ENCODE measurements at places on chromosomes 5 and 9.

- no peak for DNase-seq
Measured at GRCh38 chr5:111311666-111312065, 87.5 kb downstream of the CAMK4 start.

DNA sequence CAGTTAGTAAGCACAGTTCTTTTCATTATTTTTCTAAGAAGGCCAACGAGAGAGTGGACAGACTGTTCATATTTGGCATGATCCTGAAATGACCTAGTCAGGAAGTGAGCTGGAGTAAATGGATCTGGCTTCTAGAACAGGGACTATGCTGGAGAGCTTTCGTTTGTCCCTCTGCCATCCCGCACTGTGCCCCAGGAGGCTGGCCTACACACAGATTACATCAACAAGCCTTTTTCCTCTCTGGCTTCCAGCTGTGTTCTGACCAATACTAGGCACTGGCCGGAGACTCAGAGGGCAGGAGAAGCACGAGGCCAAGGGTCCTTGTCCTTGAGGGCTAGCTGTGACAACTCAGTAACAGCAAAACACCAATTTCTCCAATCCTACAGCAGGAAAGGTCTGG is 127.8 kb downstream of the MED27 start:
- DNase-seq, result no peak

GRCh38 chr5:61837788-61838187 is 468.2 kb upstream of the KIF2A start:
- no peak for DNase-seq

- no peak for DNase-seq
Measured at GRCh38 chr5:12851761-12852160, 947.5 kb upstream of the CTNND2 start.

GRCh38 chr5:107199756-107200155 is 471.0 kb downstream of the EFNA5 start:
- DNase-seq, result no peak

GRCh38 chr9:89676281-89676680 is 71.5 kb downstream of the GADD45G start:
- DNase-seq, result peak; percentile 80

DNA sequence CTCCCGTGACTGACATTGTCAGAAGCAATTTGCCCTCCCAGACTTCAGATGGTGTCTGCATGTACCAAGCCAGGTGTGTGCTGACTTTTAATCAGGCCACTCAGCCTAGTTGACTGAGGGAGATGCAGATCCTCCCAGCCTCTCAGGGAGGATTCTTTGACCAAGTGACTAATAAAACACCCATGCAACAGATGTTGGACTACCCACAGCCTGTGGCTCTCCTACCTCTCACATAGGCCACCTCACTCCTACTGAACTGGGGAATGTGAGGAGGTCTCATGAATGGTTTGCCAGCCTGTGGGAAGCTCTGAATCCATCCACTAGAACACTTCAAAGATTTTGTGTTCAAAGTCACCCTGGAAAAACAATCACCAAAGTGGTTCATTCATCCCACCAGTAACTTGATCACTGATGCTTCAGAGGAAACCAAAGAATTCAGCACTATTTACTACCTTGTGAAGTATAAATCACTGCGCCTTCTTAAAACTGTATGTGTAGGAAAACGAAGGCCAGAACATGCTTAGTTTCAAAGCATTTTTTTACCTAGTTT is 80.1 kb downstream of the ESM1 start:
- DNase-seq, result no peak

DNA sequence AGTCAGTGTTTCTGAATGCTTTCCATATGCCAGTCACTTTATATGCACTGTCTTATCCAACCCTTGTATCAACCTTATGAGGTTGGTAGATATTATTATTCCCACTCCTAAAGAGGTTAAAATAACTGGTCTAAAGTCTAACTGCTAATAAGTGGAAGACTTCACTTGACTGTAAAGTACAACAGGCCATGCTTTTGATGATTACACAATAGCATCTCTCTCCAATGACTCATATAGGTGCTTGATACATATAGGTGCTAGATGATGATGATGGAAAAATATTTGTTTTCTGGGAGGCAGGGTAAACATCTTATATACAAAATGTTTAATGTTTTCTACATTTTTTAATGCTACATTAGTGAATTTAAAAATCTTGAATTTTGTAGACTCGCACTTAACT is 75.9 kb upstream of the NR3C1 start:
- no peak for DNase-seq

DNA sequence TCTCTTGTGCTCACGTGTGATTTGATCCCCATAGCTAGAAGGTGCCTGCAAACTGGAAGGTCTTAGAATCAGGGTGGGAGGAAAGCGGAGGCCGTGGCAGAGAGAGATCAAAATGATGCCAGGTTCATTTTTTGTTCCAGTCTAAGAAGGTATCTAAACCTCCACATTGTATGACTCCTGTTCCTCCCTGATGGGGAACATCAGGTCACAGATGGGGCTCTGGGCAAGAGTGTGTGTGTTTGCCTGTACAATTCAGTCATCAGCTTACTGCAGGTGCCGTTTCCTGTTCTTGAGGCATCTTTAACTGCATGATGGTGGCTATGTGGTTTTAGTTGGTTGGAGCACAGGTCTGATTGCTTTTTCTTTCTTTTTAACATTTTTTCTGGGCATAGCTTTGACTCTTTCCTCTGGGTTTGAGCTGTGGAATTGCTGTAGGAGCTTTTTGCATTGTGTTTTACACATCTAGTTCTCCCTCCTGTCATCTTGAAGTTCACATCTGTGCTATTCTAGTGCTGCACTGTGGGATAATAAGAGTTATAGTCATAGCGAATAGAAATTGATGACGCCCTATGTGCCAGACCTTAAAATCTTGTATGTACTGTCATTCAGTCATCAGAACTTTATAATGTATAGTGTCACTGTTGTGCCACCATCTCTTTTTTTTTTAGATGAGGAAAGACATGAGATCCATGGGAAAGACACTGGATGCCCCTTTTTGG is 30.8 kb downstream of the ARHGAP26 start:
- no peak for DNase-seq

DNA sequence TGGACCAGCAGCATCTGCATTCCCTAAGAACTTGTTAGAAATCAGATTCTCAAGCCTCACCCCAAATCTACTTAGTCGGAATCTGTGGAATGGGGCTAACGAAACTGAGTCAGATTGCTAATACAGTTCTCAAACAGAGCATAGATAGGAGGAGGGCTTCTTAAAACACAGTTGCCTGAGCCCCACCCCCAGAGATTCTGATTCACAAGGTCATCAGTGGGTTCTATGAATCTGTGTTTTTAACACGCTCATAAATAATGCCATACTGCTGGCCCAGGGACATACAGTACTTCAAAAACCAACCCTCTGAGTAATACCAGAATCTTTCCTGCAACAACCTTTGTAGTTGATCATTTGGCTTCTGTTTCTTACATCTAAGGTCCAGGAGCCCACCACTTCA is 32.9 kb upstream of the GARNL3 start:
- DNase-seq, result no peak

DNA sequence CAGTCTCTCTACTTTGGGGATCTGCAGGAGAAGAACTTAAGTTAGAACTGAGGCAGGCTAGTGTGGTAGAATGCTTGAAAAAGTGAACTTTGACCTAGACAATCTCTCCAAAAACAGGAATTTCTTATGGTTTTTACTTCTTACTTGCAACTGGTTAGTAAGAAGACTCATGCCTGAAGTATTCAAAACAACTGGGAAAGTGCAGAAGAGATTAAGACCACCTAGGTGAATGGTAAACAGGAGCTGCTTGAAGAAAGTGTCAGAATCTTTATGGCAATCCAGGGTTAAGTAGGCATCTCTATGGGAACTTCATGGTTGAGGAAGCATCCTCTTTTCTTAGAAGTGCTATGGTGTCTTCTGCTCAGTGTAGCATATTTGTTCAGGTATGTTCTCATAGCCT is 428.6 kb upstream of the TLE4 start:
- DNase-seq, result no peak

DNA sequence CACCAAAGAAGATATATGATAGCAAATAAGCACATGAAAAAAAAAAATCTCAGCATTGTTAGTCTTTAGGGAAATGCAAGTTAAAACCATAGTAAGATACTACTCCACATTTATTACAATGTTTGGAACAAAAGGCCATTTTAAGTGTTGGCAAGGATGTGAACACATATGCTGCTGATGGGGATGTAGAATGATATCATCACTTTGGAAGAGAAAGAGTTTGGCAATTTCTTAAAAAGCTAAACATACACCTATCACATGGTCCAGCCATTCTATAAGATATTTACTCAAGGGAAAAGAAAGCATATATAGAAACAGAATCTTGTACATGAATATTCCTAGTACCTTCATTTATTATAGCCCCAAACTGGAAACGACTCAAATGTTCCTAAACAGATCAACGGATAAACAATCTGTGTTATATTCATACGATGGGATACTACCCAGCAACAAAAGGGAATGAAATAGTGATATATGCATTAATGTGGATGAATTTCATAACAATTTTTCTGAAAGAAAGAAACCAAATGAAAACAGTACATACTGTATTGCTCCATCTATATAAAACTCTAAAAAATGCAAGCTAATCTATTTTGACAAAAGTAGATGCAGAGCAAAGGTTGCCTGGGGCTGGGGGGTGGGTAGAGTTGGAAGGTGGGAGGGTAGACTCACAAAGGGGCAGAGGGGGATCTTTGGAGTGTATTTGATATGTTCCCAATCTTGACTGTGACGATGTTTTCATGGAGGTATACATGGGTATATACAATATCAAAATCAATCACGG is 45.7 kb upstream of the SMAD5 start:
- no peak for DNase-seq

DNA sequence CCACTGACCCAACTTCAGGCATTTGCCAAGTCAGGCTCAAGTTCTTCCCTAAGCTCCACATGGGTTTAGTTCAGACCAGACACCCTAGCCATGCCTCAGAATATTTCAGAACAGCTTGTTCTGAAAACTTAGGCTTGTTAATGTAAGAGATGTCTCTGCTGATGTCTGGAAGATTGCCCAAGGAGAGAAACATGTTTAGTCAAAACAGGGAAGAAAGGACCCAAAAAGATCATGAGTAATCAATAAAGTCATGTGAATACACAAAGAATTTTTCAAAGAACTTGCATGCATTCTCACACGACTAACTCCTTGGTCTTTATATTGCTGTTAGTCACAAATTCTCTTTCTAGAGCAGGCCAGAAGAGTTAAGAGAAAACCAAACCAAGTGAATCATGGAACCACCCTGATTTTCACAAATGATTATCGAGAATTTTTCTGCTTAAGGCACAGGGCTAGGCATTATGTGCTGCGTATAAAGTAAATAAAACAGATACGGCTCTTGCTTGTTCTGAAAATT is 158.1 kb upstream of the HMHB1 start:
- DNase-seq, result no peak

DNA sequence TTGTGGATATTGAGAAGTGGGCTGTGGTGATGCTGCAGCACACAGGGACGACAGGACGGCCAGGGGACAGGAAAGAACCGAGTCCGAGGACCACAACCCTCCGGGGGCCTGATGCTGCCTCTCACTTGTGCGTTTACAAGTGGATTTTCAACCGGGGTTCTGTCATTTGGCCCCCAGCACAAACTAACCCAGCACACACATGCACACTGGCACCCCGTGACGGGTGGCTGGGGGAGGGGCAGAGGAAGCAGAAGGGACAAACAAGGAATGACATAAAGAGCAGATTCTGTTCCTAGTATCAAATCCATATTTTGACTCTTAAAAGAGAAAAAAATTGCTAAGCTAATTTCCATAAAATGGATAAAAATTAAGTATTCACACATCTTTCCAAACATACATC is 18.3 kb upstream of the ZFYVE16 start:
- no peak for DNase-seq

DNA sequence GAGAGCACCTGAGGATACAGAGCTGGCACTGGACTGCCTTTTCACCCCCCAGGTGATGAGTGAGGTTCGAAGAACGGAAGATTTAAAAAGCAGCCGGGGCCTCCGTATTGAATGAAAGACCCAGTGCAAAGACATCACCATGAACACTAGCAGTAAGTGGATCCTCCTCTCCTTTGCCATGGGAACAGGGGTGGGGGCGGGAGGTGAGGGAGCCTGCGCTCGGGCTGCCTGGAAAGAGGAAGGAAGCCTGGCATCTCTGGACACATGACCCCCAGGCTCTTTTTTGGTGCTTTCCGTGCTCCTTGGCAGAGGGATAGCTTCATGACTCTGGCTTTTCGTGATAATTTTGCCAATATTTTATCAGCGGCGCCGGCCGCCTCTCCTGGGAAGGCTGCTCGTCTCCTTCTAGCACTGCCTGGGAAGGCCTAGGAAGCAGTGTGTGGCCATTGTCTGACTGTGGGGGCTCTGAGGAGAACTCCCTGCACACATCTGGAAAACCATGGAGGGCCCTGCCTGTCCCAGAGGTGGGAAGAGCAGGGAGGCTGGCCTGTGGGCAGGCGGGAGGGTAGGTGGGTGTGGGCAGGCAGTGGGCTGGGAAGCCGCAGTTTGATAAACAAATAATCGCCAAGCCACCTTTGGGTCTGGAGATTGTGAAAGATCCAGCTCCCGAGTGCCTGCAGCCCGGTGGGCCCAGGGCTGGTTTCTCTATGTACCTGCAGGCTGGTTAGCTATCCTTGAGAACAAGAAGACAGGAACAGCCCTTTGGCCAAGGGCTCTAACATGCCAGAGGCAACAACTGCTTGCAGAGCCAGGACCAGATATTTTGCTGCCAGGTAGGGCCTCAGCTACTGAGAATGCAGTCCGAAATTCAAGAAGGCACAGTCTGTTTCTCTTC is 911 bp downstream of the ABLIM3 start:
- no peak for DNase-seq

- no peak for DNase-seq
Measured at GRCh38 chr9:127418037-127418471, 6.1 kb upstream of the ZNF79 start.

DNA sequence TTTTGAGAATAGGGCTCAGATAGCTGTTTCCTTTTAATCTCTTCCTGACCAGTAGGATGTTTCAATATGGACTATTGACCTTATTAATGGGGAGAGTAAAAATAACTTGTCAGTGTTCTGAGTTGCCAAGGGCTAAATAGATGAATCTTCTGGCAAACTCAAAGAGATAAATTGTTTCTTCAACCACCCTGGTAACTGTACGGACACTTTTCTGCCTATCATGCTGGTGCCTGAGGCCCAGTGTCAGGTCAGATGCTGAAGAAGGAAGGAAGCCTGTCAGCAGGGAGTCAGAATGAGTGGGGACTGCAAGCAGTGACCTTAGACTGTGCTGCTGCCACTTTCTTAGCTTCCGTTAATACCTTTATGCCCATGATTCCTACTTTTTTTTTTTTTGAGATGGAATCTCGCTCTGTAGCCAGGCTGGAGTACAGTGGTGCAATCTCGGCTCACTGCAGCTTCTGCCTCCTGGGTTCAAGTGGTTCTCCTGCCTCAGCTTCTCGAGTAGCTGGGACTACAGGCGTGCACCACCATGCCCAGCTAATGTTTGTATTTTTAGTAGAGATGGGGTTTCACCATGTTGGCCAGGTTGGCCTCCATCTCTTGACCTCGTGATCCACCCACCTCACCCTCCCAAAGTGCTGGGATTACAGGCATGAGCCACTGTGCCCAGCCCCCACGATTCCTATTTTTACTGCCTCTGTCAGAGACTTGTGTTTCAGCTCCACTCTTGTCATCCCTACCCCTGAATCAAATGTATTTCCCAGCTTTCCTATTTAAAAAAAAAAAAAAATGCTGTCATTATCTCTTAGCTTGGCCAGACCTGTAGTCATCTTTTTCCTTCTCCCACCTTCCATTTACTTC is 33.7 kb downstream of the TGFBR1 start:
- no peak for DNase-seq
